Naive thymus-derived CD4-positive, alpha-beta T cell (primary cell): ENCODE measurements at places on chromosomes 1 and 21. TPM values are rescaled to one million over a fixed set of nuclear protein-coding genes. Genes with fewer than 3 reads are reported as not detected.

The IER5 gene
- 12.7 TPM for total RNA-seq

The LRRC3 gene
- 1.0 TPM for total RNA-seq

The COPA gene
- total RNA-seq, result 151 and 152 TPM in 2 replicates

The PRELP gene
- total RNA-seq, result not detected

The TCEANC2 gene
- total RNA-seq, result 8.1 TPM

- no peak for DNase-seq
Measured at GRCh38 chr1:87294633-87295032, 34.0 kb upstream of the LMO4 start.

DNA sequence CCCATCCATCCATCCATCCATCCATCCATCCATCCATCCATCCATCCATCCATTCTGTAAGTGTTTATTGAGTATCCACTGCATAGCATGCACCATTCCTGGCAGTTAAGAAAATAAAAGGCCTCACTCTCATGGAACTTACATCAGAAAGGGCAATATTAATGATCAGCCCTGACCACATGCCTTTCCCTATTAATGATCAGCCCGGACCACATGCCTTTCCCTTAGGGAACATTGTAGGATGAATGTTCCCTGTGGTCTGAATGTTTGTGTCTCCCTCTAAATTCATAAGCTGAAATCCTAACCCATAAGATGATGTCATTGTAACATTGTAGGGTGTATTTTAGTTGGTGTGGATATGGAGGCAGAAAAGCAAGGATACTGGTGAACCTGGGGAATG, 365.8 kb downstream of the KIF26B start:
- no peak for DNase-seq

- no peak for DNase-seq
Measured at GRCh38 chr1:229141271-229141670, 129.6 kb upstream of the RAB4A start.

DNA sequence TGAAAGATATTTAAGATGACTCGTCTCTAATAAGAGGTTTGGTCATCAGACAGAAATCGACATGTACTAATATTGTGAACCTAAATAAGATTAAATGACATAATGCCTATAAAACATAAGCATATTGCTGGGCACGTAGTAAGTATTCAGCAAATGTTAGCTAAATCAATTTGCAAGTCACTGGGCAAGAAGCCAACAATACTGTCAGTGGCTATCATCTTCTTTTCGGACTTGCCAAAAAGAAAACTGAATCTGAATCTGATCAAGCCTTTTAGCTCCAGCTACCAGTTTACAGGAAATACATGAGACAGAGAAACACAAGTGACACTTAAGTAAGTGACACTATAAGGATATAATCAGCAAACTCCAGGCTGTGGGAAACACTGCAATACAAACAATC, 46.0 kb downstream of the RPL5 start:
- no peak for DNase-seq

GRCh38 chr1:179857009-179857408, 20.6 kb downstream of the TOR1AIP2 start:
- DNase-seq, result no peak

GRCh38 chr1:118250232-118250631, 65.2 kb upstream of the SPAG17 start:
- no peak for DNase-seq

GRCh38 chr1:56531624-56532349, 47.6 kb downstream of the PLPP3 start:
- DNase-seq, result no peak

DNA sequence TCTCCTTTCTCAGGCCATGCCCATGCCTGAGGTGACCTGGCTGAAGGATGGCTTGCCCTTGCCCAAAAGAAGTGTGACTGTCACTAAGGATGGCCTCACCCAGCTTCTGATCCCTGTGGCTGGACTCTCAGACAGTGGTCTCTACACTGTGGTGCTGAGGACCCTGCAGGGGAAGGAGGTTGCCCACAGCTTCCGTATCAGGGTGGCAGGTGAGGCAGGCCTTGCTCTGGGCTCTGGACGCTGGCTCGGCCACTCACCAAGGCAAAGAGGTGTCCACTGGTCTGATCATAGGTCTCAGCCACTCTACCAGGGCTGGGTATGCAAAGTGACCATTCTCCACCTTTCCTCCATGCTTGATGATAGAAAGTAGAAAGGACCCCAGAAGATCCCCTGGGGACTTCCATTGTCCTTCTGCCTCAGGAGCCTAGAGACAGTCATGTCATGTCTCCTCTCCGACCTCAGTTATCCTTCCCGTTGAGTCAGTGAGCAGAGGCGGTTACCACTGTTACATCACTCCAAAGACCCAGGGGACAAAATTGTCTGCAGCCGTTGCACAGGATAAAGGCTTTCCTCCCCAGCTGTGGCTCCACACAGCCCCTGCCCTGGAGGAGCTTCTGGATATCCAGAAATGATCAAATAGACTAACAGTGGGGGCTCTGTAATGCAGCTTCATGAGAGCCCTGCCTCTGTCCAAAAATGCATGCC, 34.2 kb downstream of the IGFN1 start:
- no peak for DNase-seq
